ENCODE measurements at places on chromosomes 3 and 15.

- DNase-seq: no peak
Measured at GRCh38 chr3:77303955-77304699, 264.2 kb downstream of the ROBO2 start.

- no peak for DNase-seq
Measured at GRCh38 chr3:492586-493316, 296.2 kb downstream of the CHL1 start.

GRCh38 chr3:184078851-184079250 lies 18.0 kb upstream of the HTR3E start:
- no peak for DNase-seq

DNA sequence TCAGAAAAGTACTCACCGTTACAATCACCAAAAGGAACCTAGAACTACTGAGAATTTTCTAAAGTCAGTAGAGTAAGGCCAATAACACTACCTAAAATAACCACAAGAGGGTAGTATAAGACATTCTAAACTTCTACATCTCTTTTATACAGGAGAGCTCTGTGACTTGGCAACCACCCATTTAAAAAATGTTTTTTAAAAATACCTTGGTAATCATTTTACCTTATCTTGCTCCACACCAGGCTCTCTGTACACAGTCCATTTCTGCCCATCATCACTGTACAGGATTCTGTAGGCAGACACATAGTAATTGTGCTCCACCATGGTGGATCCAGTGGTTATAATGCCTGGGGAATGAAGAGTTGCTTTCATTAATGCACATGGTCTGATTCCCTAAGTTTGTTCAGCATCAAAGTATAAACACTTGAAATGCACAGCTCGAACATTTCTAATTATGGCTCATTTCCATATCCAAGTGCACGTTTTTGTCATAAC lies 54.5 kb downstream of the ST3GAL6 start:
- no peak for DNase-seq

DNA sequence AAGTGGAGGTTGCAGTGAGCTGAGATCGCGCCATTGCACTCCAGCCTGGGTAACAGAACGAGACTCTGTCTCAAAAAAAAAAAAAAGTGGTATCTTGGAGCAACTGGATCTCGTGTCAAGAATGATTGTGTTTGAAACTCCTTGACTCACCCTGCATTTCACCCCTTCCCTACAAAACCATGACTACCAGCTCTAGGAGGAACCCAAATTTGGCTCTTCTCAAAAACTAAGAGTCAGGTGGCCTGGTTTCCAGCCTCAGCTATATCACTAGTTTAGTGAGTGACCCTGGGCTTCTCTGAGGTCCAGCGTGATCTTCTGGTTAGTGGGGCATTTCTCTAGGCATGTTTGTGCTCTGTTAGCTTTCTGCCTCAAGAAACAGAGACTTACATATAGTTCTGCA lies 222.1 kb downstream of the FAM43A start:
- DNase-seq: no peak

DNA sequence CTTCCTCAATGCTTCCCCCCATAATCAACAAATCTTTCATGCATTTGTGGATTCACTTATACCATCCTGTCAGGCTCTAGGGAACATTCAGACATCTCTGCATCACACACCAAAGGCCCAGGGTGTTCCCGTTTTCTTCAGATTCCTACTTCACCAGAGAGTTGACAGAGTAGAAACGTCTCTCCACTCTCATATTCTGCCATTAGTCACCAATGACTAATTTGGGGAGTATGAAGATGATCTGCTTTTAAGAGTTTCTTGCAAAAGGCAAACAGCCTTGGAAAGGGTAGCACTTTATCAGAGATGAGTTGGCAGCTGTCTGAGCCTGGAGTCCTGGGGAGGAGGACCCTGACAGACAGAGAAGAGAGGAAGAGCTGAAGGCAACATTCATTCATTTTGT lies 55.8 kb upstream of the DGKG start:
- DNase-seq: no peak

DNA sequence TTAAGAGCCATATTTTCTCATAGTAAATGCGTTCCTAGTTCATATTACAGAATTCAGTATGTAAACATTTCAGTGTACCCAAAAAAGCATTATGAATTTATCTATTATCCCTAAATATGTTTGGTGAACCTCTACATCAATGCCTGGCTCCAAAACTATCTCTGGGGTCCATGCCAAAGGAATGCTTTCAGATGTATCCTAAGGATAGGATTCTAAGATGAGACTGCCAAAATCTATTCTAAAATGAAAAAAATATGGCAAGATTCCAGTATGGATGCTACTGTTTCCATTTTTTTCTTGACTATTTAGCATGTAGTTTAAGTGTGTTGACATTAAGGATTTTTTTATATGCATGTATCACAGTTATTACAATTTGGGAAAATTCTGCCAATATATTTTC lies 18.8 kb downstream of the EIF5A2 start:
- DNase-seq: no peak

DNA sequence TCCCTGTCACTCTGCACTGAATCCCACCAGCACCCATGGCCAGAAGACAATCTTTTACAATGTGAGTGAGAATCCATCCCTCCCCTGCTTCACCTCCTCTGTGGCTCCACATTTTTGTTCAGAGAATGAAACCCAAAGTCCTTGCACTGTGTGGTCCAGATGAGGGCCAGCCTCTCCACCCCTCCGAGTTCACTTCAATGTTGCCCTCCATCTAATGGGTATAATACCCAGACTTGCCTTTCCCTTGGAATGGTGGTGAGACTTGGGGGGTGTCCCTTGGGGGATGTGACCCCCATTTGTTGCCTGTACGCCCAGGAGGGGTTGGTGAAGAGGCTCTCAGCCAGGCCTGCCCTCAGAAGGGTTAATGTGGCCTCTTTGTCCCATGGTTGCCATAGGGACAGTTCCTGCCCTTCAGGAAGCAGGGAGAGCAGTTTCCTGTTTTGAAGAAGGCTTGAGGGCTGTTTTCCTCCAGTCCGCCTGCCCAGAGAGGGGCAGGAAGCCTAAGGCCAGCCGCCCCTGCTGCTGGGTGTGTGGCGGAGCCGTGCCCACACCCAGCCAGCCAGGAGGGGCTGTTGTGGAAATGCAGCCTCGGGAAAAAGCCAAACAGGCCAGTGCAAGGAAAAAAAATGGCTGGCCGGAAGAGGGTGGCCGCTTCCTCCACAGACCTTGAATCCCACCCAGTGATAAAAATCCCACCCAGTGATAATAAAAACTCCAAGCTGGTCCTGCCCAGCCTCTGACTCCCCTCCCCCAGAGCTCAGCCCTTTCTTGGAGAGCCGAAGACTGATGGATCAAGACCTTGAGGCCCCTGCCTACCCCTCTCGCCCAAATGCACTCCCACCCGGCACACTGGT lies 14.6 kb upstream of the FGD5 start:
- no peak for DNase-seq

DNA sequence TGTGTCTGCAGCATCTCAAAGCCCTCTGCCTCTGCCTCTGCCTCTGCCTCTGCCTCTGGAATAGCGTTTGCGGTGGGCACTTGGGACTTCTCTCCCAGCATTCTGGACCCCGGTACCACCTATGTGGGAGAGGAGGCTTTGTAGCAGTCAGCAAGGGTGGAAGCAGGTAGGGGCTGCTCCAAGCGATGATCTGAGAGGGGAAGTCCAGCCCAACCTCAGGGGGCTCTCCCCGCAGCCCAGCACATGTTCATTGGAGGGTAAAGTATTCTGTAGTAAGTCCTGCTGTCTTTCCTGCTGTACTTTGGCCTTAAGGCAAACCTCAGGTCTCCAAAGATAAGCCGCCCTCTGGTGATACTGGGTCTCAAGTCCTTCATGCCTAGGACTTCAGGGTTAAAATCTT lies 68.6 kb downstream of the FAM174B start:
- no peak for DNase-seq

DNA sequence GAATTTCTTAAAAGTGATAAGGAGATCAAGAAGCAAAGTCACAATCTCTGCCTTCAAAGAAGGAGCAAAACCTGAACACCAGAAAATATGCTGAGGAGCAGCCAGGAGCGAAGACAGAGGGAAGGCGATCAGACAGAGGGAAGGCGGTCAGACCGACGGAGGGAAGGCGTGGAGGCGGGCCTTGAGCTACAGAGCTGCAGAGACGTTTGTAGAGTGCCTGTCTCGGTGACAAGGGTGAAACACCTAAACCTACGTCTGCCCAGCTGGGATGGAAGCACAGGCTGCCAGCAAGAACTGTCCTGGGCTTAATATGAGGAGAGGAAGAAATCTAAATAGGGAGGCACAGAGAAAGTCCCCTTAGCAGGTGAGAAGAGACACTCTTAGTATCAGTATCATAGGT lies 476.0 kb downstream of the OCA2 start:
- no peak for DNase-seq

DNA sequence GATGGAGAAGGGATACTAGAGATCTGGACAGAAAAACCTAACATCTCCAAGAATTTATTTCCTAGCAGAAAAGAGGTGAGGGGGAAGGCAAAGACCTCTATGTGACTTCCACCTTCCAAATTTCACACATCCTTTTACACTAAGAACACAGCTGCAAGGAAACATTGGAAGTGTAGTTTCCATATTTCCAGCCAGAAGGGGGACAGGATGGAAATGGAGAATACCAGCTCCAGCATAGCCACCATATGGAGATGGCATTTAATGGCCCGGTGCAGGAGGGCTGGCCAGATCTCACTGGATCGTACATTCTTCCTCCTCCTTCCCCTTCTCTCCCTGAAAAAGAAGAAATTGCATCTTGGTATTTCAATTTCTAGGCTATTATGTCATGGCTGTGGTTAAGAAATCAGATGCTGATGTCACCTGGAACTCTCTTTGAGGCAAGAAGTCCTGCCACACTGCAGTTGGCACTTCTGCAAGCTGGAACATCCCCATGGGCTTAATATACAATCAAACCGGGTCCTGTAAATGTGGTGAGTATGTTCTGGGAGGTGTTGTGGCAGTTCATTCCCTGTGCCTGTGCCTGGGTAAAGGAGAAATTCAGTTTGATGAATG lies 36.9 kb upstream of the TF start:
- DNase-seq: no peak
